ENCODE measurements at places on chromosomes 3 and 15.

DNA sequence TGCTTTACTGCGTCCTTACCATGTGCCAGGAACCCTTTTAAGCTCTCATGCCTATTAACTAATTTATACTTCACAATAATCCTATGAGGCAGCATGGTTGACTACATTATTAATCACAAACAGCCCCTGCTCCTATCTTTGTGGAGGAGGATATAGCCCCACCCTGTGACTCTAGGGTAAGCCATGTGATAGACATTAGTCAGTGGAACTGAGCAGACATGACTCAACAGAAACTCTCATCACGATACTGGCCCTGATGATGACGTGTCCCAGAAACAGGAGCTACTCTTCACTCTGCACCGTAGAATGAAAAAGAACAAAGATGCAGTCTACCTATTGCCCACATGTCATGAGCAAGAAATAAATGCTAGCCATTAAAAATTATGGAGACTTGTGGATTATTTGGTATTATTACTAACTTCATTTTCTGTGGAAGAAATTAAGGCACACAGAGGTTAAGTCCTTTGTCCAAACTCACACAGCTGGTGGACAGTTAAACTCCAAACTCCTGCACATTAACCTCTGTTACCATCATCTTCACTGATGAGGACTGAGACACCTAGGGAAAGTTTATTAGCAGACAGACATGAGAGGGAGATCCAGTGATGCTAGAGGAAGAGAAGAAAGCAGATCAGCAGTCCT, 51.2 kb downstream of the CFAP20DC start:
- no peak for DNase-seq

DNA sequence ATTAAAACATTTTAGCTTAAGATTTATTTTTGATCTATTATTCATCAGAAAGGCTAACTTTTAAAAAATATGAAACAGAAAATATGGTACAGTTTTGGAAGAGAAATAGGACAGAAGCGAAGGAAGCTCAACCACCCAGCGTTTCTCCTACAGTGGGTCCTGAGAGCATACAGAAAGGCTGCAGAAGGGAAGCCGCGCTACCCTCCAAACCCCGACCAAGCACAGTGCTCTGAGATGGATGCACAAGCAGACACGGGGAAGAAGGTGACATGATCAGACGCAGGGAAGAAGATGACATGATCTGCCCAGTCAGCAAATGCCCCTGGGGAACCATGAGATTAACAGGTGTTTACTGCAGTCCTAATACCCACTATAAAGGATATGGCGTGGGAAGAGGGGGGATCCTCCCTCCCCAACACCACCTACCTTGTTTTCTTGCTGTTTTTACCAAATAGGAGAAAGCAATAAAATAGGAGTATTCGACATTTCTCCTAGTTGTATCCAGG, 14.4 kb downstream of the DCUN1D1 start:
- no peak for DNase-seq

GRCh38 chr3:141114179-141114745, 63.1 kb downstream of the SPSB4 start:
- no peak for DNase-seq

DNA sequence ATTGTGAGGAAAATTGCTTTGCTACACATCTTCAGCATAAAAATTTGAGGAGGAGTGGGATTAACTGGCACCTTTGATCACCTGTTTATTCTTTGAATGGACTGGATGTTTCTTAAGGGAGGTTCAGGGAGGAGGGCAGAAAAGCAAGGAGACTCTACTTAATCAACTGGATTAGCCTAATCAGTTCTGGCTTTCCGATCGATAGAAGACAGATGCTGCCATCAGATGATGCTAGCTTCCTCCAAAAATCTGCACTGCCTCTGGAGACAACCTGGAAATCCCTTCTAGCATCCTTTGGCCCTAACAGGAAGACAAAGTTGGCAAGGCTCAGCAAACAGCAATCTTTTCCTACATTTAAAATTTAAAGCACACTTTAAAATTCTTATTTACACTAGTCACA, 197.8 kb downstream of the EBLN2 start:
- no peak for DNase-seq

GRCh38 chr3:97958396-97958795, 13.8 kb downstream of the RIOX2 start:
- no peak for DNase-seq

GRCh38 chr3:58036293-58037032, 28.2 kb downstream of the FLNB start:
- no peak for DNase-seq

DNA sequence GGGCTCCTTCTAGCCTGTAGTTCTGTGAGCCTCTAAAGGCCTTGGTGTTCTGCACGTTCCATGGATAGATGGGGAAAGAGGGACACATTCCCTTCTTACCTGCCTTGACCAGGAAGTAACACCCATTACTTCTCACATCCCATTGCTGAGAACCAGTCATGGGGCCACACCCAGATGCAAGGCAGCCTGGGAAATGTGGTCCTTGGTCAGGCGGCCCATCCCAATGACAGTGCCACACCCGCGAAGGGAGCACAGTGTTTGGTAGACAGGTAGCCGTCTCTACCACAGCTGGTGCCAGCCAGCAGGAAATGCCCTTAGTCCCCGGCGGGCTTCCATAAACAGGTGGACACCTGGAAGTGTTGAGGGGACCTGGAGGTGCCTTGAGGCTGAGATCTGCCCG, 23.2 kb upstream of the LCTL start:
- DNase-seq, result no peak

- peak; percentile 51 for DNase-seq
These were observed 17.5 kb downstream of the CDIN1 start for GRCh38 chr15:36596915-36597314.

GRCh38 chr15:51697163-51697562, 15.9 kb downstream of the SCG3 start:
- DNase-seq, result no peak

Measured in NCI-H2081 treated with DMSO at 0.1 percent for 48 hours (cell line).